ENCODE measurements at places on chromosomes 1 and 21.

DNA sequence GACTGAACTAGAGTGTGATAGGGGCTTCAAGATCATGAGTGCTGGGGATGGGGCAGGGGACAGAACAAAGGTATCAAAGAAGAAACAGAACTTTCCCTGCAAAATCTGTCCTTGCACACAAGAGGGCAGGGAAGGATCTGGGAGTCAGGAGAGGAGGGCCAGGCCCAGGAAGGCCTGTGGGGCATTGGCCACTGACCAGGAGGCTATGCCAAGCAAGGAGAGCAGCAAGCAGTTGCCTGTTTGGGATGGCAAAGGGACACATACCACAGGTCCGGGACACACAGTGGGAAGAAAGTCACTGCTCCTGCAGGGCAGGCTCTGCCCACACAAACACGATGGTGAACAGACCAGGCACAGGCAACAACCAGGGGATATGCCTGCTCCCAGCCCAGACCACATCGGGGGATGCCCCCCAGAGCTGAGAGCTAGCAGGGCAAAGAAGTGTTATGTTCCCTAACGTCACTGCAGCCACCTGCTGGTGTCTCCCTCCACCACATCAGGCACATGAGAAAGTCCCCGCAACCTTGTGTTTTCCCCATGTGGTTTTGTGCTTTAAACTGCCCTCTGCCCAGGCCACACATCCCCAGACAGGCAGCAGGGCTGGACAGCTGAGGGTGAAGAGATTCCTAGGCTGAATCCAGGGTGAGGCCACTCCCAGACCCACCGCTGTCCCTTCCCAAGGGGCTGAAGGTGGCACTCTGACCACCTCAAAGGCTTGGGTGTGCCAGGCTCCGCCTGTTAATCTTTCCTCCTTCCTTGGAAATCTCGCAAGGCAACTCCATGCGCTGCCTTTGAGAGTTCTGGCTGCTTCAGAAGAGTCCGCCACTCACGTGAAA is 53.6 kb downstream of the KIF21B start:
- DNase-seq: no peak

GRCh38 chr1:19635646-19636045 is 8.5 kb upstream of the NBL1 start:
- no peak for DNase-seq

DNA sequence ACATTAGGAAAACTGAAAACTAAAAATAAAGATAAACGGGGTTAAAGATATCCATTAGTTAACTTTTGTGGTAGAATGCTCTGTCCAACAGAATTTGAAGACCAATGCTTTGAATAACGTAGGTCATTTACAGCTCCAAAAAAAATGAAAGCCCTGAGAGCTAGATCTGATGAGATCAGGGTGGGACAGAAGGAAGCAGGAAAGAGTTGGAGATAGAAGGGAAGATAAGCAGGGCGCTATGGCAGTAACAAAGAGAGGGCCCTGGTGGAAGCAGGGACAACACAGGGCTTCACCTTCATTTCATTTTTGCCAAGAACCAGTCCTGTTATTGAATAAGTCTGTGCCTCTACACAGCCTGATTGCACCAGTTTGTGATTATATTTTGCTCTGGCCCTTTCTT is 51.0 kb upstream of the RGS8 start:
- DNase-seq: no peak

DNA sequence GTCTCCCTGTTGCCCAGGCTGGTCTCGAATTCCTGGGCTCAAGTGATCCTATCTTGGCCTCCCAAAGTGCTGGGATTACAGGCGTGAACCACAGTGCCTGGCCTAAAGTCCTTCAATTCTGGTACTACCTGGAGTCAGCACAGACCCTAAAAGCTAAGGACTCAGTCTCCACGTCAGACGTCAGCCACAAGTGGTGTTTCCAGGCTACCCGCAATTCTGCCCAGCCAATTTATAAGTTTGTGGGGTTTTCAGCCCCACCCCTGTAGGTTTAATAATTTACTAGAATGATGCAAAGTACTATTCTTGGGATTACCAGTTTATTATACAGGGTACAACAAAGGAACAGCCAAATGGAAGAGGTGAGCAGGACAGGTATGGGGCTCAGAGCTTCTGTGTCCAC is 10.6 kb upstream of the DIP2A start:
- DNase-seq: no peak

DNA sequence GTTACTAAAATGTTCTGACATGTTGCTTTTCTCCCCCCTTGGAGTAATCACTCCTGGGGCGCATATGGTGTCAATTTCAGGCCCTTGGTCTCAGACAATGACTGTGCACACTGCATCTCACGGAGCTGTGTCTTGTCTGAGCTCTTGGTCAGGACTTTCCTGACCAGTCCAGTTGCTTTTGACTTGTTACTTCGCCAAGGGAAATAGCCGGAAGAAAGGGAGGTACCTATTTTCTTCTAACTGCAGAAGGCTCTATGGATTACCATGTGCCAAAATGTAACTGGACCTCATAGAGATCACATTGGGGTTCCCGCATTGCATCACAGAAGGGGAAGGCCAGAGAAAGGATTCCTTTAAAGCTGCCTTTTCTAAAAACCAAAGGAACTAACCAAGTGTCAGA is 68.6 kb downstream of the SPAG17 start:
- DNase-seq: no peak
